ENCODE measurements at places on chromosomes 4 and X.
A peak's percentile ranks its signal among the peaks of the same experiment; 100 is the strongest.

- DNase-seq: no peak
Observed at GRCh38 chr4:19832411-19832810, 419.3 kb upstream of the SLIT2 start.

DNA sequence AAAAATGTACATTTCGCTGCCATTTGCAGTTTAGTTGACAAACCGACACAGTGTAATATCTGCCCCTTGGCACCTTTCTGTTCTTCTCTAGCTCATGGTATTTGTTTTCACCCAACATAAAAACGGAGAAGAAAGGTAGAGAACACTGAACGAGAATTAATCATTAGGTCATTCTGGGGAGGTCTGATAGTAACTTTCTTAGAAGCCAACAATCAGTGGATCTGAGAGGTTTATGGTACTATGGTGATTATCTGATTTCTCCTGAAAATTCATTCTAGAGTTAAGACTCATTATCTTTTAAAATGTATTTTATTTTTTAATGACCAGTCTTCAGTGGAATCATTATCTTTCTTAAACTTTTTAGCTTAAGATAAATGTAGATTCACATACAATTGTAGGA, 8.5 kb downstream of the RAPGEF2 start:
- no peak for DNase-seq

GRCh38 chr4:169160825-169161224, 109.9 kb downstream of the SH3RF1 start:
- DNase-seq: peak; percentile 47

- DNase-seq: no peak
Observed at GRCh38 chr4:30002341-30002740, 717.8 kb upstream of the PCDH7 start.

DNA sequence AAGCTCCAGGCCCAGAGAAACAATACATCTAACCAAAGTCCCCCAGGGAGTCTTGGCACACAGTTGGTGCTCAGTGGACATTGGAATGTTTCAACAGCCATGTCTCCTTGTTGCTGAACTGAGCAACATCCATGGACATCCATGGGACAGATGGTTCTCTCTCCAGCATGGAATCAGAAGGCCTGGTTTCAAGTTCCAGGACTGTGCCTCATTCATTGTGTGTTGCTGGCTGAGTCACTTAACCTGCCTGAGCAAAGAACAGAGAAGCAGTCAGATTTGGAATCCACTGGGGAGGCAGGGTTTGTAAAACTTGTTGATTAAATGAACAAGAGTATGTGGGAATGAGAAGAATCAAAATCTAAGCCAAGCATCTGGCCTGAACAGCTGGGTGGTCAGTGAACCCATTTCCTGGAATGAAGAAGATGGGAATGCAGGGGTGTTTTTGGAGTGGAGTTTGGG, 147.9 kb downstream of the CHIC2 start:
- DNase-seq: no peak

GRCh38 chr4:11618666-11619282, 190.1 kb upstream of the HS3ST1 start:
- no peak for DNase-seq

GRCh38 chr4:157810137-157810774, 362.6 kb downstream of the GASK1B start:
- DNase-seq: no peak

DNA sequence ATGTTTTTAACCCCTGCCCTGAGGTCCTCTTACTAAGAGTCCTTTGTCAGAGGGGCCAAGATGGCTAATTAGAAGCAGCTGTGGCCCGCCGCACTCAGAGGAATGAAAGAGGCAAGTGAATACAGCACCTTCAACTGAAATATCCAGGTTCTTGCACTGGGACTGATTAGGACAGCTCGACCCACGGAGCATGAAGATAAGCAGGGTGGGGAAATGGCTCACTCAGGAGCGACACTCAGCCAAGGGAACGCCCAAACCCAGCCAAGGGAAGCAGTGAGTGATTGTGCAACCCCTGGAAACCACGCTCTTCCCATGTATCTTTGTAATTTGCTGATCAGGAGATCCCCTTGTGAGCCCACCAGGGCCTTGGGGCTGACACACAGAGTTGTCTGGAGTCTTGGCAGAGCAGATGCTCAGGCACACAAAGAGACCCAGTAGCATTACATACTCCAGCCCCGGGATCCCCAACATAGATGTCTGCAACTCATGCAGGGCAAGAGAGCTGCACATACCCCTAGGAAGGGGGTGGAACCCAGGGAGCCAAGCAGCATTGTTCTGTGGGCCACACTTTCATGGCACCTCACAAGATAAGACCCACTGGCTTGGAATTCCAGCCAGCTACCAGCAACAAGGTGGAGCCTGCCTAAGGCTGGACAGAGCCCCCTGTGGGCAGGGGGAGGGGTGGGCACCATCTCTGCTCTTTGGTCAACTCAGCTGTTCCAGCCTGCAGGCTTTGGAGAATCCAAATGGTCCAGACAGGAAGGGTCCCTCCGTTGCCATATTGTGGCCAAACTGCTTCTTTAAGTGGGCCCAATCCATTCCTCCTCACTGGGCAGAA, 23.3 kb downstream of the F8A3 start:
- no peak for DNase-seq

DNA sequence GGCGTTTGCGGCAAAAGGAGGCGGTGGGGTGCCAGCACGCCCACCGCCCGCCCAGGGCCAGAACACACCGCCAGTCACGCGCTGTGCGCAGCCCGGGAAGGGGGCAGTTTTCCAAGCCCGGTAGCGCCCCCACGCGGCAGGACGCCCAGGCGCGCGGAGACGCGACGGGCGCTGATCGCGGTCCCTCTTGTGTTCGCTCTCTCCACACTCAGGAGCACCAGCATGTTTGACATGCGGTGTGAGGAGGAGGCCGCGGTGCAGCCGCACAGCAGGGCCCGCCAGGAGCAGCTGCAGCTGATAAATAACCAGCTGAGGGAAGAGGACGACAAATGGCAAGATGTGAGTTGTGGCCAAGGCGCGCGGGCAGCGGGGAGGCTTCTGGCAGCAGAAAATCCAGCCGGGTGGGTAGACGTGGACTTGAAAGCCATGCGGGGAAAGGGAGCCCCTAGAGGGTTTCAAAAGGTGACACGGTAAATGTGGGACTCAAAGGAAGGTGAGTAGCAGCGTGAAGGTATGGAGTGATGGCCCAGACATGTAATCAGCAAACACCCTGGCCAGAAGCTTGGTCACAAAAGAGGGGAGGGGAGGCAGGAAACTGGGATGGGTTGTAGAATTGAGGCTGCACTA, 104.1 kb downstream of the PHOX2B start:
- peak; percentile 85 for DNase-seq

All from right lung (tissue), 10 donors.